Ecto neural progenitor cell (in vitro differentiated cells): ENCODE measurements at places on chromosomes 12 and 14.

DNA sequence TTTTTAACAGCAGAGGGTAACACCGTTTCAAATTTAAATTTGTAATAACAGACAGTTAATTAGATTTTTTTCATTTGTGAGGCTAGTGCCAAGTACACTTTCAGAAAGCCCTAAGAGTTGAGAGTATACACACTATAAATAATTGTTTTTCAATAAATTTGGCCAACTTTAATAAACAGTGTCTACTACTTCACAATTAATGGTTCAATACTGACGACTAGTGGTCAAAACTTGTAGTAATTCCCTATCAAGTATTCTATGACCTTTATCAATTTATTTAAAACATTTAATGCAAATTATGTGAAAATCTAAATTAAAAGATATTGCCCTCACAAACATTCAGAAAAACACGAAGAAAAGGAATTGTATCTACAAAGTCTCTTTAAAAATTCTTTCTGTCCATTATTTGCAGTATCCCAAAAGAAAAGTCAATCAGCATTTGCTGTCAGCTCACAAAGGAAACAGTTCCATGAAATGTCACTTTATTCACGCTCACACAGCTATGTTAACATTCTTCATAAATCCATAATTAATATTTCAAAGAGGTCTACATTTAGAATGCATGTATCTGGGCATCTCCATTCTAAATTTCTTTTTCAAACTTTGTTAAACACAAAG, 91.2 kb downstream of the CEP128 start:
- DNase-seq = no peak

- DNase-seq = no peak
These were observed 30.7 kb upstream of the MAP1LC3B2 start for GRCh38 chr12:116528498-116528897.

DNA sequence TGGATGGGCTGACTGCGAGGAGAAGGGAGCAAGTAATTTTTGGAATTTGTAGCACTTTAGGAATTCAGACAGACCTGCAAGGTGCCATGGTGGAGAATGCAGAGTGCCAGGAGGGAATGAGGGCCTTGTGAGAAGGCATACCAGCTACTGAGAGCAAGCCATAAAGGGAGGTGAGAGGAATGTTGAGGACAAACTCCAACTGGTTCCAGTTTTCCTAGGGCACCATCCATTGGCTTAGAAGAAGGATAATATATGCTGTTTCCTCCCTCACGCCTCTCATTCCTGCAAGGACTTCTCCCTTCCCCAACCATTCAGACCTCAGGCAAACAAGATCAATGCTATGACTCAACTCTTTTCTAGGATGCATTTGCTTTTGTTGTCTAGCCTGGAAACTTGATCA, 11.2 kb upstream of the DAAM1 start:
- DNase-seq = no peak

GRCh38 chr12:111022386-111022785, 102.0 kb upstream of the MYL2 start:
- DNase-seq = no peak

- DNase-seq = no peak
These were observed 17.3 kb downstream of the USP44 start for GRCh38 chr12:95533985-95534384.

GRCh38 chr12:103379670-103380069, 116.1 kb downstream of the C12orf42 start:
- no peak for DNase-seq

DNA sequence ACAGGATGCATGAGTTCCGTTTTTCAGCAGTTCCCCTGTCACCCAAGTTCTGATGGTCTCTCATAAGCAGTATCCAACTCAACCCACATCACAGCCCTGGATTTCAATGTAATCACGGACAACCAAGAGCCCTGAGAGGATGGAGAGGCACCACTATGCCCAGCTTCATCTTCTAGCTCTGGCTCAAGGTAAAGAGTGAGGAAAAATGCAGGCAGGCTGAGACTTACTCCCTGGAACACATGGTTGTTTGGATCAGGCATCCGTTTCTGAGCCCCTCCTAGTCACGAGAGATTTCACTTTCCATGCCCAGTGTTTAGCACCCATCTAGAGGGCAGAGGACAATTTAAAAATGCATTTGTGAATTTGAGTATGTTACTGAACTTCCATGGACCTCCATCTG, 45.0 kb downstream of the ANO2 start:
- DNase-seq = no peak

DNA sequence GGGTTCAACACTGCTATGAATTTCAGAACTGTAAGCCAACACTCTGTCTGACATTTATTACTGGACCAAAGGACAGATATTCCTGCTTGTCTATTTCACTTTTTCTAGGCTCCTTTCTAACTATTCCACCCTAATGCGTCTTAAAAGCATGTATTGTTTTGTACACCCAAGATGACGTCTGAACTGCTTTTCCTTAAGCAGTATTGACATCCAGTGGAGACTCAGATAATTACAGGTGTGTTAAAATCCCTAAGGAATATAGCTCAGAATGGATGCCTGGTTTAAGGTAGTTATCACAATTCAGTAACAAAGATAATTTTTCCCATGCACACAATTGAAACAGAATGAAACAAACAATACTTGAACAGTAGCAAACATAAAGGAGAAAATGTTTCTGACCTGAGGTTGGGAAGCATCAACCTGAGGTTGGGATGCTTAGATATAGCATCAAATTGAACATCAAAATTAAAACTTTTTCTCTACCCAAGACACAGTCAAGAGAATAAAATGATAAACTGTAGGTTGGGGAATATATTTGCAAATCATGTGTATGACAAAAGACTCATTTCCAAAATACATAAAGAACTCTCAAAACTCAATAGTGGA, 93.7 kb upstream of the PTPRR start:
- DNase-seq = no peak
